DND-41 (cell line): ENCODE measurements at places on chromosomes 5 and 9.

DNA sequence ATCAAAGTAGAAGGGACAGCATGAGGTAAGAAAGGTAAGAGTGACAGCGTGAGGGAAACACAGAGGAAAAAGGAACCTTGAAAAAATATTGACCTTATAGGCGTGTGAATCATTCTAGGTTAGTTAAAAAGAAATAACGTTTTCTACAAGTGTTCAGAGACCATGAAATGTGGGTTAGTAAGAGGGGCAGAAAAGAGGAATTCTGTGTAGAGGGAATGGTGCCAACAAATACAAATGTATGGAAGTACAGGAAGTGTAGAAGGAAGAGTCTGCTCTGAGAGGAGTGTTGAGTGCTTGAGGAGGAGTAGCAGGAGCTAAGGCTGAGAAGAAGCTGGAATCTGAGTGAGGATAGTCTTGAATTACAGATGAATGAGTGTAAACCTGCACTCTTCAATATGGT is 418.6 kb upstream of the RIOK2 start:
- no peak for DNase-seq

DNA sequence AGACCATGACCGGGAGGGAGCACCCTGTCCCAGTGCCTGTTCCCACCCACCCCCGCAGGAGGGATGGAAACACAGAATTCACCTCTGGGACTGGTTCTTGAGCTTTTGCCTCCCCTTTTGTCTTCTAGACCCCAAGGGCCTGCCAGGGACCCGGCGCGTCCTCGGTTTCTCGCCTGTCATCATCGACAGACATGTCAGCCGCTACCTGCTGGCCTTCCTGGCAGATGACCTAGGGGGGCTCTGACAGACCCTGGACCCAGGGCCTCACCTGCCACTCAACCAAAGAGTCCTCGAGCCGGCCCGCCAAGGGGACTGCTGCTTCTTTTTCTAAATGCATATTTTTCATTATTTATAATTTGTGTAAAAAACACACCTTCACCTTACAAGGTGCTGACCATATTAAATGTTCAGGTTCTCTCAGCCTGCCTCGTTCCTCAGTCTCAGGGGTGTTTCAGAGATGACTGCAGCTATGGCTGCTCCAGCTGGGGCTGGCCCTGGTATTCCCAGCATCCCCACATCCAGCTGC is 16.9 kb downstream of the CARD19 start:
- no peak for DNase-seq

- no peak for DNase-seq
These were observed 13.1 kb downstream of the ARHGEF37 start for GRCh38 chr5:149594206-149594895.

DNA sequence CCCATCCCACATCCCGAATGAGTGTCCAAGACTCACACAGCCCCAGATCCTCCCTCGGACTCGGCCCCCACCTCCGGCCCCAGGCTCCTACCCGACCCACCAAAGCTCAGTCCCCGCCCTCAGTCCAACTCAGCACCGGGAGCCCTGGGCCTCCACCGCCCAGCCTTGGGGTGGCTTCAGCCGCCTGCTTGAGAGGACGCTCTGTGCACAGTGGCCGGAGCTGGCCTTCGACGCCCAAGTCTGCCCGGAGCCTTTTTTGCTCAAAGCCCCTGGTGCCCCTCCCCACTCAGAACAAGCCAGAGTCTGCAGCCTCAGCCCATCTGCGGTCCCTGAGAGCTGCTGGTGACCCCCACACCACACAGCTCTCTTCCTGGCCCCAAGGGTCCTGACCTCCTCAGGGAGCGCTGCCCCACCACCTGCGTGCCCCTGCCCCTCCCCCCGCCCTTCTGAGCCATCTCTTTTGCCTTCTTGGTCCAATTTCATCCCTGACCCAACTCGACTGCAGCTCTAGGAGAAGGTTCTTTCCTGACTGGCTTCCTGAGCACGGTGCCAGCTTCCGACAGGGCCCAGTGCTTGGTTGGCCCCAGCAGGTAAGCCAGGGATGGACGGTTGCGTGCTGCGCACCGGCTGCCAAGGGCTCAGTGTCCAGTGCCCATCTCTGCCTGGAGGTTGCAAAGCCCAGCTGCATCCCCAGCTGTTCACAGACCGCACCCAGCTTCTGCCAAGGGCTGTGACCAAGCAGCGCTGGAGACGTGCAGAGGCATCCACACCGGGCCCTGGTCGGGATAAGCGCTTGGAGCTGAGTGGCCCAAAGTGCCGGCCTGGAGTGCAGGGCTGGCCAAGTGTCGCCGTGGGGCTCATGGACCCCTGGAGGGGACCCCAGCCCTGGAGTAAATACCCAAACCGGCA is 27.7 kb upstream of the NSMF start:
- no peak for DNase-seq
